ENCODE measurements at places on chromosomes 16 and 17. TPM values are rescaled to one million over a fixed set of nuclear protein-coding genes. Genes with fewer than 3 reads are reported as not detected.
A peak's percentile ranks its signal among the peaks of the same experiment; 100 is the strongest.

- H3K36me3 ChIP-seq = no peaks in the 10 kb centered on the region
- H3K27me3 ChIP-seq = no peaks in the 10 kb centered on the region
- H3K27ac ChIP-seq = peak overlapping the region; percentile 99
- H3K4me1 ChIP-seq = peaks cover 70% of the 10 kb centered on the region
- no peak overlapping the region for H3K4me3 ChIP-seq
- no peak for DNase-seq
These were observed 53.6 kb upstream of the ADORA2B start for GRCh38 chr17:15891318-15891717.

The EFNB3 gene
- total RNA-seq = 1.6 TPM

- H3K27ac ChIP-seq = no peak overlapping the region
- H3K4me3 ChIP-seq = peak overlapping the region; percentile 81
- peak; percentile 84 for DNase-seq
- H3K36me3 ChIP-seq = no peaks in the 10 kb centered on the region
- H3K27me3 ChIP-seq = no peaks in the 10 kb centered on the region
These were observed 1.4 kb upstream of the HES7 start for GRCh38 chr17:8125154-8125946.

The MEIOC gene
- not detected for total RNA-seq

The KCNH4 gene
- total RNA-seq = not detected

The HID1 gene
- total RNA-seq = 32.1 TPM

The TNFRSF13B gene
- not detected for total RNA-seq

DNA sequence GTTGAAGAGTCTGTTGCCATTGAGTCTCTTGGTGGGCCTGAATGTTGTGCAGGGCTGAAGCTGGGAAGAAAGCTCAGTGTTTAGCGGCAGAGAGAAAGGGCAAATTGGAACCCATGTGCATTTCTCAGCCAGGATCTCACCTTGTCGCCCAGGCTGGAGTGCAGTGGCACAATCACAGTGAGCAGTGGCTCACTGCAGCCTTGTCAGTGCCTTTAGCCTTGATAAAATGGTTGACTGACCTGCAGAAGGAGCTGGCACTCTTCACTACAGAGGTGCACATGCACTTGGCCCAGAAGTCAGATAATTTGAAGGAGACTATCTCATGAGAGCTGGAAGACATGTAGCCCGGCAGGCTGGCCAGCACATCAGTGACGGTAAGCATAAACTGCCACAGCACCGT is 124.2 kb upstream of the TBX2 start:
- no peaks in the 10 kb centered on the region for H3K36me3 ChIP-seq
- no peaks in the 10 kb centered on the region for H3K27me3 ChIP-seq
- no peak overlapping the region for H3K27ac ChIP-seq
- H3K4me3 ChIP-seq = no peak overlapping the region

DNA sequence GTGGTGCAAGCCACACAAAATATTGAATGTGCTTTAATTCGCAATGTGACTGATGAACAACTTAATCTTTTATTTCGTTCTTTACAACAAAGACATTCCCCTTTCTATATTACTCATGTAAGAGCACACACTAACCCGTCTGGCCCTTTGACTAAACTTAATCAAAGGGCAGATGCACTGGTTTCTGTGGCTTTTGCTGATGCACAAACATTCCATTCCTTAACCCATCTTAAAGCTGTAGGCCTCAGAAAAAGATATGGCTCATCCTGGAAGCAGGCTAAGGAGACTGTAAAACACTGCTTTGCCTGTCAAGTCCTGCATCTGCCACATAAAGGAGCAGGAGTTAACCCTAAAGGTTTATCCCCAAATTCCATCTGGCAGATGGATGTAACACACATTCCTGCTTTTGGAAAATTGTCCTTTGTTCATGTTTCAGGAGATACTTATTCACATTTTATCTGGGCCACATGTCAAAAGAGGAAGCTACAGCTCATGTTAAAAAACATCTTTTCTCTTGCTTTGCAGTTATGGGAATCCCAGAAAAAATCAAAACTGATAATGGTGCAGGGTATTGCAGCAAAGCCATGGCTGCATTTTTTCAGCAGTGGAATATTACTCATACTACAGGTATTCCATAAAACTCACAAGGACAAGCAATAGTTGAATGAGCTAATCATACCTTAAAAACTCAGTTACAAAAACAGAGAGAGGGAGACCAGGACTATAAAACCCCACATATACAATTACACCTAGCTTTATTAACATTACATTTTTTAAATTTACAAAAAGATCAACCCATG is 137.2 kb downstream of the AHSP start:
- no peak overlapping the region for H3K27ac ChIP-seq
- peak; percentile 45 for DNase-seq
- no peak overlapping the region for H3K4me3 ChIP-seq
- peaks cover 34% of the 10 kb centered on the region for H3K27me3 ChIP-seq
- H3K36me3 ChIP-seq = no peaks in the 10 kb centered on the region

The NOG gene
- total RNA-seq = 4.8 TPM

GRCh38 chr16:85759136-85759535 is 8.2 kb upstream of the C16orf74 start:
- H3K27ac ChIP-seq = no peak overlapping the region
- H3K36me3 ChIP-seq = no peaks in the 10 kb centered on the region
- DNase-seq = no peak
- peaks cover 2% of the 10 kb centered on the region for H3K4me1 ChIP-seq
- H3K27me3 ChIP-seq = no peaks in the 10 kb centered on the region
- H3K4me3 ChIP-seq = no peak overlapping the region

GRCh38 chr16:54140057-54140787 is 146.4 kb downstream of the IRX3 start:
- H3K4me1 ChIP-seq = peaks cover 17% of the 10 kb centered on the region
- no peak overlapping the region for H3K27ac ChIP-seq
- H3K27me3 ChIP-seq = no peaks in the 10 kb centered on the region
- H3K4me3 ChIP-seq = no peak overlapping the region
- H3K36me3 ChIP-seq = no peaks in the 10 kb centered on the region
- no peak for DNase-seq

- H3K4me1 ChIP-seq = no peaks in the 10 kb centered on the region
- no peaks in the 10 kb centered on the region for H3K36me3 ChIP-seq
- peak; percentile 10 for DNase-seq
- H3K4me3 ChIP-seq = no peak overlapping the region
- peaks cover 80% of the 10 kb centered on the region for H3K27me3 ChIP-seq
- no peak overlapping the region for H3K27ac ChIP-seq
These were observed 68.9 kb upstream of the SDK2 start for GRCh38 chr17:73713136-73713535.

DNA sequence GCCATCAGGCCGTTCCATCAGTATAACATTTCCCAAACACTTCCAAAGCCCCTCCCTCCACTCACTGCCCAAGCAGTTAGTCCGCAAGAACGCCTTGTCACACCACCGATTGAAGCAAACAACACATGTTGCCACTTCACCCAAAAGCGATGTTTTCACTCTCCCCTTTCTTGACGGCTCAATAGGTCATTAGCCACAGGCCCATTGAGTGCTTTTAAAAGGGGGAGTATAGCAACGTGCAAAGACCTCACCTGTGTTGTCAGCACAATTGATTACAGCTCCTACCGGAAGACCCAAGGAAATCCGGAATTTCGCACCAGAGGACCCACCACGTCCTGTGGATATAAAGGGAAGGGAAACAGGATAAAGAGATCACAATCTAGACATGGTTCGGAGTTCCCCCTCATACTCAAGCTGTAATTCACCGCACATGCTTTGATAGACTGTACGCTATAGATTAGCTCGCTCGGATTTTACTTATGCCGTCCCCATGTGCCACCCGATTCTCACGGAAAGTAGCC is 690 bp downstream of the RPL23 start:
- peak overlapping the region; percentile 88 for H3K4me3 ChIP-seq
- peak overlapping the region; percentile 90 for H3K27ac ChIP-seq
- H3K36me3 ChIP-seq = peaks cover 51% of the 10 kb centered on the region
- peaks cover 27% of the 10 kb centered on the region for H3K4me1 ChIP-seq
- DNase-seq = no peak
